ENCODE measurements at places on chromosomes 3 and 15. TPM values are rescaled to one million over a fixed set of nuclear protein-coding genes. Genes with fewer than 3 reads are reported as not detected.

PARP9 gene
- total RNA-seq, result 7.0 TPM

DNA sequence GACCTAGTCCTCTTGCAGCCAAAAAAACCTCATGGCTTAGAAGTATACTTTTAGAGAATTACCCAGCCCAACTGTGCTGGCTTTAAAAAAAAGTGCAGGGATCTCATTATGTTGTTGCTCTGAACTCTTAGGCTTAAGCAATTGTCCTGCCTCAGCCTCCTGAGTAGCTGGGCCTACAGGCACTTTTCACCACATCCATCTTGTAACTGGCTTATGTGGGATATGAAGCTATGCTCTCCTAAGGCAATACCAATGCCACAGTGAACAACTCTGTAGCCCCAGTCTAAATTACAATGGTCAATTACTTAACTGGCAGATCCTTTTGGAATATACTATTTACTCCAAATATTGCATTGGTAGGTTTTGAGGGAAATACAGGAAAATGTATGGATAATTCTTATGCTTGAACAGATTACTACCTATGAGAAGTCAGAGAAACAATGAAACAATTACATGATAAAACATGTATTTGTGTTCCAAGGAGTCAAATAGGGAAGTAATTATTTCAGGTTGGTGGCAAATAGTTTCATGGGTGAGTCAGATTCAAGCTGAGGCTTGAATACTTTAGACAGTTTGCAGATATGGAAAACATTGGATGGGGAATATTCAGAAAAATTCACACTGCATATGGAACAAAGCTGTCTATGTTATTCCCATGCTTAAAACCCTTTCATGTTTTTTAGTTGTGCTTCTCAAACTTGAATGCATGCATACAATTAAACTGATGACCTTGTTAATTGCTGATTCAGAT lies 34.6 kb upstream of the GPR149 start:
- DNase-seq, result no peak

GRCh38 chr3:184308744-184309143 lies 5.7 kb upstream of the EIF4G1 start:
- no peak for DNase-seq

DNA sequence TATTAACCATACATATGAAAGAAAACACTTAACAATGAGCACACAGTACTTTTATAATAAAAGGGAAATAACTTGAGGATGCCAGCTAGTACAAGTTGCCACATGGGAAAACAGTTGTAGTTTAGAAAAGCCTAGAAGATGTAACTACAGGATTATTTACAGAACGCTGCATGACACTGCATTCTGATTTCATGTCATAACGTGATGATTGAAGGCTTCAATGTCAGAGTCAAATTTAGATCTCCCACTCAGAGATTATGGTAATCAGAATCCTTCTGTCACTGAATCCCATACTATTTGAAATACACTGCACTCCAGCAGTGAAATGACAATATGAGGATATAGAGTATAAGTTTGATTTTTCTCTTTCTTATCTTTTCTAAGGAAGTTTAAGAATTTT lies 253.9 kb upstream of the LRRN1 start:
- DNase-seq, result no peak

KLHL40 gene
- total RNA-seq, result not detected

DNA sequence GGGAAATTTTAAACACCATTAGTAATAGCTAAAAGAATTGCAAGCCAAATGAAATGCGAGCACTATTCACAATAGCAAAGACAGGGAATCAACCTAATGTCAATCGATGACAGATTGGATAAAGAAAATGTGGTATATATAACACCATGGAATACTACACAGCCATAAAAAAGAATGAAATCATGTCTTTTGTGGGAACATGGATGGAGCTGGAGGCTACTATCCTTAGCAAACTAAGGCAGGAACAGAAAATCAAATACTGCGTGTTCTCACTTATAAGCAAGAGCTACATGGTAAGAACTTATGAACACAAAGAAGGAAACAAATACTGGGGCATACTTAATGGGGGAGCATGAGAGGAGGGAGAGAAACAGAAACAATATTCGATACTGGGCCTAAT lies 85.2 kb downstream of the FMN1 start:
- no peak for DNase-seq

LRRC2 gene
- total RNA-seq, result not detected

DNA sequence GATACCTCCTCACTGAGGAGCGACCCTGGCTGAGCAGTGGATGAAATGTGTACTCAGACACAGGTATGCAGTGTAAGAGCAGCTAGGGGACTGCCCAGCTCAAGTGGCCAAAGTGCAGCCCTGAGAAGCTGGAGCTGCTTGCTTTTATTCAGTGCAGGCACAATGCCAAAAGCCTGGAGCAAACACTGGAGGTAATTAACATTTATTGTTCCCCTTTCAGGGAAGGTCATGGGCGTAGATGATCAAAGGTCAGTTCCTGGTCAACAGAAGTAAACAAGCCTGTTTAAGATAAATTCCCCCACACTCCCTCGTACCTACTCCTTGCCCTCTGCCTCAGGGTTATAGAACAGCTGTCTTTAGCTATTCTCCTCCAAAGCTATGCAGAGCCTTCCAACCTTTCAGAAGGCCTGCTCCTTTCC lies 17.5 kb downstream of the PLA2G4F start:
- no peak for DNase-seq

DNA sequence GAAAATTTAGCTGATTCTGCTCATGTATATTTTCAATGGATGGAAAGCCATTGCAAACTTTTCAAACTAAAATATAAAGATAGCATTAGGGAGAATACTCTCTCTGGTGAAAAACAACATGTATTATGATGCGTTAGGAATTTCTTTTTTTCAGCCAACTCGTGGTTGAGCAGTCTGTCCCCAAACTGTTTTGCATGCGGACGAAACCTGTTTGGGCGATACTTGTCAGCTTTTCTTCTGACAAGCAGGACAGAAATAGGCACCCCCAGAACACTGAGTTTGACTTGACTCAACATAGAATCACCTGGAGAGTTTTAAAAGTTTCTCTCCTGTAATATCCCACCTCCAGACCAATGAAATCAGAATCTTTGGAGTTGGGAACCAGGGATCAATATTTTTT lies 417.5 kb upstream of the TPRG1 start:
- no peak for DNase-seq

Measured in Caki2 (cell line).